ENCODE measurements at places on chromosomes 4 and X. TPM values are rescaled to one million over a fixed set of nuclear protein-coding genes. Genes with fewer than 3 reads are reported as not detected.
A peak's percentile ranks its signal among the peaks of the same experiment; 100 is the strongest.

DNA sequence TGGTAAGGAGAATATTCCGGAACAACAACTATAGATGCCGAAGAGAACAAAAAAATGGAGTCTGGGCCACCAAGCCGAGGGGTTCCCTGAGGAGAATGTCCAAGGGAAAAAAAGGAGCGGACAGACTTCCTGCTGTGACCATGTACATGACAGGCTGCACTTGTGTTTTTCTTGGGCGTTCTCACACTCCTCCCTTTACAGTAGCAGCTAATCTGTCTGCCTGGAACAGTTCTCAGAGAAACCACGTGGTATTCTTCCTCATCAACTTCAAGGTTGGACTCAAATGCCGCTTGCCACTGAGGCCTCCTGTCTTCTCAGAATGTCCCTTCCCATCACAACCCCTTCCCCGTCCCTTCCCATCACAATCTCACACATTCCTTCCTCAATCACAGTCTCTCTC lies 30.8 kb upstream of the MTNR1A start:
- peaks cover 6% of the 10 kb centered on the region for H3K36me3 ChIP-seq
- no peak overlapping the region for H3K27ac ChIP-seq
- DNase-seq = peak; percentile 14
- no peaks in the 10 kb centered on the region for H3K4me1 ChIP-seq
- H3K27me3 ChIP-seq = no peaks in the 10 kb centered on the region

ADGRG4 gene
- not detected for total RNA-seq

WAS gene
- 0.63 TPM for total RNA-seq

KLHL4 gene
- 16.9 TPM for total RNA-seq

ABCE1 gene
- total RNA-seq = 125 TPM

GRCh38 chrX:6851140-6851539 lies 296.4 kb upstream of the STS start:
- H3K27me3 ChIP-seq = no peaks in the 10 kb centered on the region
- H3K36me3 ChIP-seq = no peaks in the 10 kb centered on the region
- no peak for DNase-seq
- no peak overlapping the region for H3K4me3 ChIP-seq

IQCM gene
- total RNA-seq = not detected

SUPT20HL2 gene
- not detected for total RNA-seq

GRCh38 chr4:168803732-168804131 lies 206.3 kb downstream of the CBR4 start:
- H3K4me1 ChIP-seq = no peaks in the 10 kb centered on the region
- DNase-seq = no peak
- H3K27me3 ChIP-seq = no peaks in the 10 kb centered on the region
- H3K27ac ChIP-seq = peak overlapping the region; percentile 63
- no peak overlapping the region for H3K4me3 ChIP-seq

DNA sequence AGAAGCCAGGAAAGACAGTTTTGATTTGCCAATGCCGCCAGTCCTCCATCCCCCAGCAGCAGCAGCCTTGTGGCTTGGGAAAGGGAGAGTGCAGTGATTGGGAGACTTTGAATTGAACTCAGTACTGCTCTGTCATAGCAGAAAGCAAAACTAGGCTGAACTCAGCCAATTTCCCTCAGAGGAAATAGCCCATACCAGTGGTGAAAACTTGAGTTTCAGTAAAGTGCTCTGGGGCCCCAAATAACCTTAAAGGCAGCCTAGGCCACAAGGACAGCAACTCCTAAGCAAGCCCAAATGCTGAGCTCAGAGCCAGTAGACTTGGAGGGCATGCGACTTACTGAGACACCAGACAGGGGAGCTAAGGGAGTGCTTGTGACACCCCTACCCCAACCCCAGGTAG lies 2.0 kb upstream of the PROM1 start:
- H3K4me1 ChIP-seq = peaks cover 6% of the 10 kb centered on the region
- H3K36me3 ChIP-seq = no peaks in the 10 kb centered on the region
- H3K4me3 ChIP-seq = no peak overlapping the region

NPY1R gene
- 7.2 TPM for total RNA-seq

RASGEF1B gene
- 4.7 TPM for total RNA-seq

DNA sequence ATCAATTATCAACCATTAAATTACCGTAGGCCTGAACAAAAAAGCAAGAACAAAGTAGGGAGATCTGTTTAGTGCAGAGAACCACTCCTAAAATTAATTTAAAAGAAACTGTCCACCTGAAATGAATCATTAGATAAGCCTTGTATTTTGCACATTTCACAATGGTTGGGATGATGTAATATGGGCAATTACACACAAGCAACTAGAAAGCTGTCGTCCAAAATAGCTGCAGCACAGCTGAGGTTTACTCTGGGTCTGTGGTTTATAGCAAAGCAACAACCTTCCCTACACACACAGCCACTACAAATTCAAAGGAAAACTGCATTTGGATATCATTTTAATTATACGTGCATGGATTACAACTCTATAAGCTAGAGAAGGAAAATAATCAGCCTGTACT lies 28.5 kb downstream of the PCDH19 start:
- H3K27ac ChIP-seq = no peak overlapping the region
- H3K4me3 ChIP-seq = no peak overlapping the region

All from H1 (cell line).